ENCODE measurements at places on chromosomes 7 and 10.

- no peak for DNase-seq
These were observed 35.1 kb upstream of the GARS1 start for GRCh38 chr7:30559611-30560010.

DNA sequence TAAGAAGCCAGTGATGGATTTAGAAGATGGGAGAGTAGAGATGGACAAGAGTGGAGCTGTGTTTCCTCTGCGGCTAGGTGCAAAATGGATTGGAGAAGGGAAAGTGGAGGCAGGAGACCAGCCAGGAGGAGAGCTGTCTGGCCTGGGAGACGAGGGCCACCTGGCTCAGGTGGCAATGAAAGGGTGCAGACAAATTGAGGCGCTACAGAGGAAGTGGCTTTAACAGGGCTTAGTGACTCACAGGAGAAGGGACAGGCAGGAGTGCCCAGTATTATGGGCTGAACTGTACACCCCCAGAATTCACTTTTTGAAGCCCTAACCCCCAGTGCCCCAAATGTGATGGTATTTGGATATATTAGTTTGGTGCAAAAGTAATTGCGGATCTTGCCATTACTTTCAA lies 65.6 kb upstream of the DUSP5 start:
- no peak for DNase-seq

- DNase-seq, result no peak
These were observed 102.1 kb downstream of the CUX1 start for GRCh38 chr7:101919363-101920115.

DNA sequence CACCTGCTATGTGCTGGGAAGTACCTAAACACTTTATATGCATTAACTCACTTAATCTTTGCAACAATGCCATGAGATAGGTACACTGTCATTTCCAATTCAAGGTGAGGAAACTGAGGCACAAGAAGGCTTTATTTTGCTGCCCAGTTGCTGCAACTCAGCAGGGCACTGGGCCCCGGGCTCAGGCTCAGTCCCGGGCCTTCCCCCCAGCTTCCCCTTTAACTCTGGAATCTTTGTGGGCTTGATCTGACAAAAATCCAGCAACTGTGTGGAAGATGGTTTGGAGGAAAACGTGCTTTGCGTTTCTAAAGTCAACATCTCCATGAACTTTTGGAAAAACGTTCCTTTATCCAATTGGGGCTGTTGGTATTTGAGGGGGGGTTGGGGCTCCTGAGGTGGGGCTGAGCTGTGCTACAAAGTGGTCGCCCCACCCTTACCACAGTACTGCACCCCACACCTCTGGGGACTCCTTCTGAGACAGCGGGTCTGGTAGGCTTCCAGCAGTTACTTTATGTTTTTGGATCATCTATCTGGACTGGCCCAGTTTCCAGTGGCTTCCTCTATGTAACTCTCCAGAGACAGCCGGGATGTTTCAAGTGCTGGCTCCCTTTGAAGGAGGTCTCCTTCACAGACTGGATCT lies 40.5 kb upstream of the CAMK1D start:
- no peak for DNase-seq

- no peak for DNase-seq
These were observed 6.7 kb upstream of the CHST15 start for GRCh38 chr10:124100124-124100523.

- no peak for DNase-seq
These were observed 683.7 kb upstream of the FZD8 start for GRCh38 chr10:36325815-36326214.

- DNase-seq, result no peak
These were observed 54.7 kb downstream of the RASGEF1A start for GRCh38 chr10:43212043-43212721.

GRCh38 chr7:83691095-83691494 lies 42.2 kb upstream of the SEMA3E start:
- no peak for DNase-seq

- DNase-seq, result no peak
These were observed 31.7 kb downstream of the CAMK2B start for GRCh38 chr7:44293561-44294324.

- DNase-seq, result no peak
These were observed 167.4 kb downstream of the SKAP2 start for GRCh38 chr7:26696978-26697377.

DNA sequence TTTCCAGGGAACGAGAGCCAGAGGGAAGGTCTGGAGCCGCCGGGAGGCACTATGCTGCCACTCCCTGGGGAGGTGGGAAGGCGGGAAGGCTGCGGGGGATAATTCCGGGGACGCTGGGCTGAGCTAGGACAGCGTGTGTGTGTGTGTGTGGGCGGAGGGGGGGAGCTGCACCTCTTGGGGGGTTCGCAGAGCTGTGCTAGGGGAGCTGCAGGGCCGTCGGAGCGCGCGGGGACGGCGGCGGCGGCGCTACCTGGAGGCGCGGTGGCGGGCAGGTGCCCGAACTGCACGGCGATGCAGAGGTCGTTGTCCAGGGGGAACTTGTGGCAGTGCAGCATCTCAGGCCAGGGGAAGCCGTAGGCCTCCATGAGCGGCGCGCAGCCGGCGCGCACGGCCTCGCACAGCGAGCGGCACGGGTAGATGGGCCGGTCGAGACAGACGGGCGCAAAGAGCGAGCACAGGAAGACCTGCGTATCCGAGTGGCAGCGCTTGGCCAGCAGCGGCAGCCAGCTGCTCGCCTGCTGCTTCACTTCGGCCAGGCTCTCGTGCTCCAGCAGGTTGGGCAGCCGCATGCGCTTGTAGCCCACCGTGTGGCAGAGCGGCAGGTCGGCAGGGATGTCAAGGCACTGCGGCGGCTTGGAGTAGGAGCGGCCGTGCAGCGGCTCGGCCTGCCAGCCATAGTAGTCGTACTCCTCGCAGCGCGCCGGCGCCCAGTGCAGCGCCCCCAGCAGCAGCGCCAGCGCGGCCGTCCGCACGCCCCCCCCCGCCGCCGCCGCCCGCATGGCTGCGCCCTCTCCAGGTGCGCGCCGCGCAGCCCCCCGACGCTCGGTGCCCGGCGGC lies 526 bp downstream of the SFRP5 start:
- DNase-seq, result no peak

DNA sequence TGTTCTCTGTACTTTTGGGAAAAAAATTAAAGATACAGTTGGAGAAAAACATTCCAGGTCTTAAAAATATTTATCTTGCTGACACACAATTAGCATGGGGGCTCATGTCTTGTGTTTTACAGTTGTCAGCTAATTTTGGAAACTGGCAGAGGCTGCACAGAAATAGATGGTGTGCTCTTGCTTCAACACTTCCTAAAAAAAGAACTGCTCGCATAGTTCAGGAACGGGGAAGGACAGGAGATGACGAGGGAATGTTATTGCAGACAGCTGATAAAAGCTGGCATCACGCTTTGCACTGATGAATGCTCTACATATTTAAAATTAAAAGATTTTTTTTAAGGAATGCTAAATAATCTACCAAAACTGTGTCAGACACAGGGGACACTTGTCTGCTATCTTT lies 103.5 kb upstream of the CELF2 start:
- DNase-seq, result no peak

- no peak for DNase-seq
These were observed 782 bp downstream of the POU6F2 start for GRCh38 chr7:38978491-38978890.

DNA sequence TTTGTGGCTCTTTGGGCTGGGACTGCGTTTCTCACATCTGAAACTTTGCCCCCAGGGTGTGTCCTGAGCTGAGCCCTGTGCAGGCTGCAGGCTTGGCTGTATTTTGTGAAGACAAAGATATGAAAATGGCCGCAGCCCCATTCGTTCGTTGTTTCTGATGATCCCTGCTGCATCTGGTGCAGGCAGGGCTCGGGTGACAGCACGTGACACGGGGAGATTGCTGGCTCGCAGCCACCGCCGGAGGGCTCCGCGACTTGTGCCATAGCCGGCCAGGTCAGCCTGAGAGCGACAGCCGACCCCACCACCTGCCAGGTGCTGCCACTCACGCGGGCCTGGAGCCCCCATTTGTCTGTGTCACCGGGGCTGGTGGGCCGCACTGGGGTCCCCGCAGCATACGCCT lies 81.3 kb downstream of the ZRANB1 start:
- DNase-seq, result no peak

DNA sequence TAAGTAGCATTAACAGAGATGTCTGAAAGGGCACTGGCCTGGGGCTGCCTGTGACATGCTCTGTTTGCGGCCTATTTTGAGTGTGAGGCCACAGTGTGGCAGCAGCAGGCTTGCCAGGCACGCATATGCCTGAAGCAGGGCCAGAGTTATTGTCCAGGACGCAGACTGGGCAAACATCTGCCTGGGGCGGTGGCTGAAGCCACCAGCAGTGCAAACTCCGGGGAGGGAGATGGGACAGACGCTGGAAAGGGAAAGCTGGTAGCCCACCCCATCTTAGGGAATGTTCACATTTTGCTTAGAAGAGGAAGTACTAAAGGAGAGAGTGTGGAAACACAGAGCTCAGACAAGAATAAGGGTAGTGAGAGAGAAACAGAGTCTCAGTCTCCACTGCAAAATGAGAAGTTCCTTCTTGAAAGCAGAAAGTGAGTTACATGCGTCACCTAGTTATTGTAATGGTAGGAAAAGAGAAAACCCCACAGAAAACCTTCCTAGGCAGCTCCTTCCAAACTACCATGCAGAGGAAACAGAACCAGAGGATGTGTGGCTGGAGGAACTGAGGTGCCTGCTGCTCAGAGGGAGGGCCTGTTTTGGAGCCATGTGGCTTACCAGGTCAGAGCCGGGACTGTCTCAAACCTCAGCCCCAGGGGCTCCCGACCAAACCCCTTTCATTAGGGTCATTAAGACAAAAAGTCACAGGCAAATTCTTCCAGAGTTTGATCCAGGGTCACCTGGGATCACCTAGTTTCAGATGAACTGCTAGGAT lies 14.5 kb downstream of the AKR1B1 start:
- no peak for DNase-seq

DNA sequence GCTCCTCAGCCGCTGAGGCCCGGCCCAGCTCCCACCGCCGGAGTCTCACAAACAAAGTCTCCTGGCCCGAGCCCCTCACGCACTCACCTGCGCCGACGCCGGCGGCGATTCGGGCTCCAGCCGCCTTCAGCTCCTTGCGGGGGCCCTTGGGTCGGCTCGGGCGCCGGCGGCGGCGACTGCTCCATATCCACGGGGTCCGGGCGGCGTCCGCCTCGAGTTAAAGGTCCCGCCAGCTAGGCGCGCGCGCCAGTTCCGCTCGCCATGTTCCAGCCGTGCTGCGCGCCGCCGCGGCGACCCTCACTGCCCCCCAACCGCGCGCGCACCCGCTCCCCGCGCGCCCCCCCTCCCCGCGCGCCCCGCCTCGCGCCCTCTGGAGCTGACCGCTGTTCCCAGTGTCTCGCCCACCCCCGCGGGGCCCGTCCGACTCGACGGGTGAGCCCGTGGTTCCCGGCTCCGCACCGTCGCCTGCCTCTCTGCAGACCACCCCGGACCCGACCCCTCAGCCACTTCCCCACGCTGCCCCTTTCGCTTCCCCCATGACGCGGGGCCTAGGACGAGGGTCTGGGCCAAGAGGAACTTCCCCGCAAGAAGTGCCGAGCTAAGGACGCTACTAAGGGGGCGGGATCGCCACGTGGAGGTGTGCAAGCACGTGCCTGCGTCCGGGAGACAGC lies 396.1 kb downstream of the ZNF33B start:
- no peak for DNase-seq

DNA sequence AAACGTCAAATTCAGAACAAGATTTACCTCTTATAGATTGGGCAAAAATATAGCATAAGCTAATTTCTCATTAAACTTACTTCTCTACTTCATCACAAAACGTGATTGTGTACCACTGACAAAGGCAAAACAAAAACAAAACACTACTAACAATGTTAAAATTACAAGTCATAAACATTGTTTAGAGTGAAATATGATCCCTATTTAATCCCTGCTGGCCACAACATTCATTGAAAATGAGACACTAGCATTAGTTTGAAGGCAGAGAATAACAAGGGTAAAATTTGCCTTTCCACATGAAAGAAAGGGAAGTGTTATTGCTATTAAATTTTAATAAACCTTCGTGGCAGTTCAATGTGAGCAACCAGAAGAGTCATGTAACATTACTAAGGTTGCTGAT lies 45.0 kb downstream of the SEMA3A start:
- no peak for DNase-seq

DNA sequence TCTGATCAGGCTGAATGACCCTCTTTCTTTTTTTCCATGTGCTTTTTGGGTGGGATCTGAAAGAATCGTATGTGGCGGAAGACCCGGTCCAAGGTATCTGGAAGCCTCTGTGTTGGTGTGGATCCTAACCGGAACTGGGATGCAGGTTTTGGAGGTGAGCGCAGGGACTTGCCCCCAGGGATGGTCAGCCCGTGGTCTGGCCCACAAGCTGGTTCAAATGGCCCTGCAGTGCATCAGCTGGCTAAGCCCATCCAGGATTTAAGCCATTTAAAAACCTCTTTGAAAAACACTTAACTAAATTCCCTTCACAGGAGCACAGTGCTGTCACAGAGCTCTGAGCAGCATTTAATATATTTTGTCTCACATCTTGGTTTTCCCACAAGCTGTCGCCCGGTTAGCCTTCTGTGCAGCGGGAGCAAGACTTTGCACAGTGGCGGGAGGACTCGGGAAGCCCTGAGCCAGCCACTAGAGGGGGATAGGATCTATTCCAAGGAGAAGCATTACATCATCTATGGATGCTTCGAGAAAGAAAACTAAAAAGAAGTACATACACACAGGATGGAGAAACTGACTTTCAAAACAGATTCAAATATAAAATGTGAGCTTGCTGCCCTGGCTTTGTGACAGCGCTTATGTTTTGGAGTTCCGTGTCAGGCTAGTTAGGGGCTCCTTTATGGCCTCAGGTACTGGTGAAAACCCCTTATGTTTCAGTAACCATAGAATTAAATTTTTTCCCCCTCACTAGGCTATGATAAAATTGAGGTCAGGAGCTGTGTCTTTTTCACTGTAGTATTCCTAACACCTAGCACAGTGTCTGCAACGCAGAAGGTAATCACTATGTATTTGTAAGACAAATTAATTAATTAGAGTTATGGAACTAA lies 11.3 kb downstream of the CPA2 start:
- DNase-seq, result no peak

- DNase-seq, result no peak
These were observed 63.0 kb downstream of the CDHR3 start for GRCh38 chr7:106026101-106026500.

- no peak for DNase-seq
These were observed 6.9 kb upstream of the ZNF503 start for GRCh38 chr10:75408509-75408875.

GRCh38 chr7:86913709-86914108 lies 145.7 kb downstream of the ELAPOR2 start:
- DNase-seq, result no peak
